ENCODE measurements at places on chromosomes 3 and 15.

DNA sequence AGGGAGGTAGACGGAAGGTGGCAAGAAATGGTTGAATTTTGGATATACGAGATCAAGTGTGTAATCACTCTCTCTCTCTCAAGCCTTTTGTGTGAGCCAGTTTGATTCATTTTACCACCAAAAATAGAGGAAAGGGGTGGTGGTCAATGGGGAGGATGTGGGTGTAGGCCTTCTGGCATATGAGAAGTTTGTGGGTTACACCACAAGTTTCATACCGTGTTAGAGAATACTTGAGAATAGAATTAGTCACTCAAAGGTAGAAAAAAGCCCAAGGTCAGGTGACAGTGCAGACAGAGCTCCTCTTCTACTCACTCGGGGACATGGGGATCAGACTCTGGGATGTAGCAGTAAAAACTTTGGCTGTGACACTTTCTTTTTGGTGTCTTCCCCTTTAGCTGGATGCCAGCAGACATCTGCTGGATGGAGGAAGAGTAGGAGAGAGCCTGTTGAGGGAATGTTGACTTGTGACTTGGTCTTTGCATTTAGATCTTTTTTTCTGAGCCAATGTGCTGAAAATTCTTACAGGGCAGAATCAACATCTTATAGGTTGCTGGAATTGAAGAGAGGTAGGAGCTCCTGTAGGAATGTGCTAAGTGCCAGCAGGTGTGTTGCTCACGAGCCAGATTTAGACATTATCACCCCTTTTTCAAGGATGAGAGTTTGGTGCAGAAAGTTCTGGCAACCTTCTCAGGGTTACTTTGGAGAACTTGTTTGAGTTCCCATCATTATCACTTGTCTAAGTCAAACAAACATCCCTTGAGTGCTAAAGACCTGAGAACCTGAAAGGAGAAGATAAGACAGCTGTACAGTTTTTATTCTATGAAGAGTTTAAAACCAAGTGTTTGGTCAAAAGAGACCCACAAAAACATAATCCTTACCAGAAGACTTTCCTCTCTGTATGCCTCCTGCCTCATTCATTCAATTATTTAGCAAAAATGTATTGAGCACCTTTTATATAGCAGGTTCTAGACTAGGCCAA is 43.9 kb upstream of the RYK start:
- DNase-seq, result no peak

DNA sequence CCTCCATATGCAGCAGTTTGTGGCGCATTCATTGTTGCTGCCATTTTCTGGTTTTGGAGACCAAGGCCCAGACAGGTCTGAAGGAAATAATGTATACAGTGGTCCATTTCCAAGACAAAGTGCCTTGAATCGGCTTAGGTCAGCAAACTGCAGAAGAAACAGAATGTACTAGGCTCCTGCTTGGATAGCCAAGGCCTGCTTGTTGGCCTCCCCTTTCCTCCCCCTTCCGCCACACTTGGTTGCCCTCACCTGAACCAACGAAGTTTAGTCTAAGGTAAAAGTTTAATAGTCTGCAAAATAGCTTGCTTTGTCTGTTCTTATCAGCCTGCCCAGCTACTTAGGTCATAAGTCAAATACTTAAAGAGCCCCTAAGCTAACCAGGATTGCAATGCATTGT is 12.0 kb upstream of the RTP3 start:
- DNase-seq, result no peak

DNA sequence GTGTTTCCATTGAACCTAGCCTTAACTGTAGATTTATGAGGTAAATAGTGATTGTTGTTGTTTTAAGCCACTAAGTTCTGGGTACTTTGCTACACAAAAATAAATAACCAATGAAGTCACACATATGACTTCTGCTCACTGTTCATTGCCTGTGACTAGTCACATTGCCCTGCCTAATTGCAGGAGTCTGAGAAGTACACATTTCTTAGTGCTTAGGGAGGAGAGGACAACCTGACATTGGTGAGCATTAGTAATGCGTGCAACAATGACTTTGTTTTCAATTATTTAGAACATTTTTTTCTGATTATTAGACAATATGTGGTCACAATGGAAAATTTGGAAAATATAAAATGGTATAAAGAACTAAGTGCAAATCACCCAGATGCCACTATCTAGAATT is 133.2 kb upstream of the DAZL start:
- DNase-seq, result no peak

DNA sequence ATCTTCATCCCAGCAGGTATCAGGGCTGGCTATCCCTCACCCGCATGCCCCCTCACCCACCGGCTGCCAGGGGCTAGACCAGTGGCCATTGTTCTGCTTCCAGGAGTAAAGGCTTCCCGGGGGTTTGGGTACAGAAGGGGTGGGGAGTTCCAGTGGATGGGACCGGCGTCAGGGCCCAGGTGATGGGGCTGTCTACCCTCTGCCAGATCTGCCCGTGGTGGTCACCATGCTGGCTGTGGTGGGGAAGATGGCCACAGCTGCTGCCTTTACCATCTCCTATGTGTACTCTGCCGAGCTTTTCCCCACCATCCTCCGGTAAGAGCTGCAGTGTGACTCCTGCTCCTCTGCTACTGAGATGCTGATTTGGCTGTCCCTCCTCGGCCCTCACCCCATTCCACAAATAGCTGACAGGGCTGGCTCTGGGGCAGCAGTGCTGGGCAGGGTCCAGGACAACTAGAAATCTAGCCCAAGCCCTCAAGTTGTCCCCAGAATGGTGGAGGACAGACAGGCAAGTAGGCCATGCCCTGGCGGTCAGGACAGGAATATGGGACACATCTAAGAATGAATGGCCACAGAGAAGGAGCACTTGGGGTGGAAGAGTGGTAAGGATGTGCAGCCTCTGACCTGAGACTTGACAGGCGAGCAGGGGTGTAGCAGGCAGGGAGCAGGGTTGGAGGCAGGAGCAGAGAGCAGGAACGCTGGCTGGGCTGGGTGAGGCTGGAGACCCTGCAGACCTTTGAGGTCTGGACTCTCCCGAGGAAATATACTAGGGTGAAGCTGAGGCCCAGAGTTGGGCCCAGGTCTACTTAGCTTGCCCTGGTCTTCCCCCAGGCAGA is 5.8 kb upstream of the SLC22A14 start:
- DNase-seq, result no peak

DNA sequence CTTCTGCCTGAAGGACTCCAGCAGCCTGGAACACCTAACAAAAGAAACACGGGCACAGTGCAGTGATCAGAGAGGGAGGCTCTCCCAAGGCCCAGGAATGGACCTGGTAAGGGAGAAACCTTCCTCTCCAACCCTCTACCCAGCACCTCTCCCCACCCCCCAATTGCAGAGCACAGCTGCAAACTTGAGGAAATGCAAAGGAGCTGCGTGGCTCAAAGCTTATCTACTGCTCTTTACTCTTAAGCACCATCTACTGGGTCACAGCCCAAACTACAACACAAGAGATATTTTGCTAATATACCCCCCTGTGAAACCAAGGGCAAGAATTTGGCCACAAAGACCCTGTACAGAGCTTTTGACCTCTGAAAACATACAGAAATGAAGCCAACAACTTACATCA is 328.3 kb downstream of the OXSM start:
- no peak for DNase-seq

DNA sequence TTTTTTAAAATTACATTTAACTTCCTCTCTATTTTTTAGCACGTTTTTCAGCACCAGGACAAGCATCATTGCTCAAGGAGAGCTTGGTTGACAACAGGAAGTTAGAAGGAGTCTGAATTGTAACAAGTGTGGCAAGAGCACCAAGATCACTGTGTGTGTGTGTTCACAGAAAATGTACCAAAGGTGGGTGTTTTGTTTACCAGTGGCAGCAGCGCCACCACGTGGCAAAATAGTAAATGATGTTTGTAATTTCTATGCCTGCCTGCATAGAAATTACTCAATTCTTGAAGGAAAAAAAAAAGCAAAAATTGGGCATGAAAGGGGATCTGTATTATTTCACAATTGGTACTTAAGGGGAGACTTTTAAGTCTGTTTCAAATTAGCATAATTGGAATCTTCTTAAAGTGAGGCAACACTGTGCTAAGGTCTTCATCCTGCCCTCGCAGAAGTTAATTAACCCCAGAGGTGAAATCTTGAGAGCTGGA is 7.4 kb upstream of the U2SURP start:
- DNase-seq, result peak; percentile 38

- DNase-seq, result no peak
Observed at GRCh38 chr3:155744010-155744625, 753 bp downstream of the PLCH1 start.

DNA sequence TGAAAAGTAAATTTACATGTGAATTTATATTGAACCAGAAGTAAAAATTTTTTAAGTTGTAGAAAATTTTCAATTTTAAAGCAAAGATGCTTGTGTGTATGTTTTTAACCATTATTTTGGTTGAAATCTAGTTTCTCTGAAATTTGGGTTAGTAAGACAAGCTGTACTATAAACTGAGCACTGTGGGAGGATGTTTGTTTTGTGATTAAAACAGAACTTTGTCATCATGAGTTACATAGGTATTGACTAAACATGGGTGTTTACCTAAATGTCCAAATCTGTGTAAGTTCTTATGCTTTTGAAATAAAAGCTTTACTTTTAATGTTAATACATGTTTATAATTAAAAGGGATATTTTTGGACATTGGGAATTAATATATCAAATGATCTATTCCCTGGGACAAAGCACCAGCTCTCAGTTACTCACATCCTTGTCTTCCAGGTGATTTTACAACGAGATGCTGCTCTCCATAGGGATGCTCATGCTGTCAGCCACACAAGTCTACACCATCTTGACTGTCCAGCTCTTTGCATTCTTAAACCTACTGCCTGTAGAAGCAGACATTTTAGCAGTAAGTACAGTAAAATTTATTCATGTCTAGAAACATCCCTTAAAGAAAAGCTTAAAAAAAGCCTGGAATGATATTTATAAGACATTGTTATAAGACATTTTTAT is 32.7 kb downstream of the RNF13 start:
- no peak for DNase-seq

GRCh38 chr3:73203101-73203500 is 141.6 kb downstream of the EBLN2 start:
- DNase-seq, result no peak

GRCh38 chr3:125437631-125438435 is 62.7 kb upstream of the ZNF148 start:
- DNase-seq, result no peak

DNA sequence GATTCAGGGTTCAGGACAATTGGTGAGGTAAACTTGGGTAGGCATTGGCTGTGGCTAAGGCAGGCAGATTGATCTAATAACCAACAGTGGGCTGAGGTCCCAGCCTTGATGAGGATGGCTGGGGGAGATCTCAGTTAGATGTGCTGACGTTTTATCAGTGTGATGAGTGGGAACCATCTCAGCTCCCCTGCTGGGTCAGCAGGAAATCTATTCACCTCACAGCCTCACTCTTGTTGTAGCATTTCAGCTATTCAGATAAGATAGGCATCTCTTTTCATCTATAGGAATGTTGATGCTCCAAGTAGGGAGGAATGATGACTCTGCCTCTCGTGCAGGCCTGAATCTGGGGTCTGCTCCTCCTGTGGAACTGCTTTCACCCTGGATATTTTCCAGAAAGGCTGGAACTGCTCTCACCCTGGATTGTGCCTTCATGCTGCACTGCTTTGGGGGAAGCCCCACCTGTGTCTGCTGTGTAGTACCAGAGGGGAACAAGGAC is 973.7 kb downstream of the NSUN3 start:
- no peak for DNase-seq

- no peak for DNase-seq
Observed at GRCh38 chr3:194235160-194235559, 99.2 kb downstream of the HES1 start.

Data from NCI-H1436 treated with DMSO at 0.1 percent for 48 hours (cell line).